GM23248 (cell line): ENCODE measurements at places on chromosomes 12 and 14.

- H3K4me1 ChIP-seq: peaks cover 10% of the 10 kb centered on the region; the same call in 1 of the 2 replicates
- H3K4me3 ChIP-seq: no peak overlapping the region
- DNase-seq: peak; percentile 53
- H3K27ac ChIP-seq: peak overlapping the region; percentile 20; the same call in 1 of the 2 replicates
- no peaks in the 10 kb centered on the region for H3K27me3 ChIP-seq
- peaks cover 16% of the 10 kb centered on the region for H3K36me3 ChIP-seq
Measured at GRCh38 chr14:57209561-57209960, 59.1 kb downstream of the EXOC5 start.

- peaks cover 23% of the 10 kb centered on the region for H3K4me1 ChIP-seq
- H3K36me3 ChIP-seq: no peaks in the 10 kb centered on the region
- peak overlapping the region; percentile 89 for H3K4me3 ChIP-seq
- no peak for DNase-seq
Measured at GRCh38 chr12:1692226-1692625, 1.4 kb downstream of the ADIPOR2 start.

DNA sequence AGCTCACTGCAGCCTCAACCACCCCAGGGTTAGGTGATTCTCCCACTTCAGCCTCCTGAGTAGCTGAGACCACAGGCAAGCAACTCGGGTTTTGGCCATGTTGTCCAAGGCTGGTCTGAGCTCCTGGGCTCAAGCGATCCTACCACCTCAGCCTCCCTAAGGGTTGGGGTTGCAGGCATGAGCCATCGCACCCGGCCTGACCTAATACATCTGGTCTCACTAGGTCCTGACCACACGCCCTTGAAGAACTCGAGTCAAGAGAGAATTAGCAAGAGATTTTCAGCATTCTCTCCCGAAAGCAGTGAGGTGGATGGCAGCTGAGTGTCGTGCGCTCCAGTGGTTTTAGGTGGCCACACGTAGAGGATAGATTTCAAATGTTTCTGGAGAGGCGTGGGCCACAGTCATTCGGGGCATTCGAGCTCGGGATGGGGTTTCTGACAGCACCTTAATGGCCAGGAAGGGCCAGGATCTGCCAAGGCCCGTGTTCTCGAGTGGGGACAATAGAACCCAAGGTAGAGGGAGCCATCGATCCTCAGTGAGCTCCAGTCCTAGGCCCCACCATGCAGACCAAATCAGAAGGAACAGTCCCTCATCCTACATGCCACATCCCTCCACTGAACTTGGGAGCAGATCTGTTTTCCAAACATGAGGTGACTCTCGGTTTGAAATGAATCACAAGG is 193.1 kb downstream of the ALG10 start:
- no peak for DNase-seq
- H3K4me3 ChIP-seq: no peak overlapping the region
- no peaks in the 10 kb centered on the region for H3K4me1 ChIP-seq
- no peak overlapping the region for H3K27ac ChIP-seq
- no peaks in the 10 kb centered on the region for H3K27me3 ChIP-seq
- no peaks in the 10 kb centered on the region for H3K36me3 ChIP-seq

DNA sequence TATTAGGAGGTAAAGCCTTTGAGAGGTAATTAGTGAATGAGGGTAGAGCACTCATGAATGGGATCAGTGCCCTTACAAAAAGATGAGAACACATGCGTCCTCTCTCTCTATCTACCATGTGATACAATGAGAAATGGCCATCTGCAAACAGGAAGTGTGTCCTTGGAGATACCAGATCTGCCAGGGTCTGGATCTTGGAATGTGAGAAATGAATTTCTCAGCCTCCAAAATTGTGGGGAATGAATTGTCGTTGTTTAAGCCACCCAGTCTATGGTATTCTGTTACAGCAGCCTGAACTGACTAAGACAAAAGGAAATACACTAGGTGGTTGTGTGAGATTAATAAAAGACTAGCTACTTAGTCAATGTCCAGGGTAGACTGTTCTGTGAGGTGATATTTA is 366.6 kb downstream of the NELL2 start:
- no peak overlapping the region for H3K27ac ChIP-seq
- DNase-seq: no peak
- H3K4me3 ChIP-seq: no peak overlapping the region
- H3K36me3 ChIP-seq: no peaks in the 10 kb centered on the region
- no peaks in the 10 kb centered on the region for H3K4me1 ChIP-seq
- H3K27me3 ChIP-seq: no peaks in the 10 kb centered on the region

DNA sequence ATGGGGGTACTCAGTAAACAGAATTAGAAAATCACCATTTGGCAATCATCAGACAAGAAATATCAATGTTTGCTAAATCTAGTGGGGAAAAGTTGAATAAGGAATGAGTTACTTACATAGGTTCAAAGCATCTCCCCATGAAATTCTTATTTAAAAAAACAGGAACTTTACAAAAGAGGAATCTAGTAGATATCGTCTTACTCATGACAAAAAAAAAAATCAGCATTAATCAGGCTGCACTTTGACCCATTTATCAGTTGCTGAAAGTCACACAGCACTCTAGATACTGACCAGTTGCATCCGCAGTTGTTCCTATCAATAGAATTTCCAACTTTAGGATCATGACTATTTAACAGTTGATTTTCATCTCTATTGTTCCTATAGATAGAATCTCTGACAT is 5.8 kb upstream of the DICER1 start:
- no peaks in the 10 kb centered on the region for H3K36me3 ChIP-seq
- H3K4me1 ChIP-seq: no peaks in the 10 kb centered on the region
- no peak overlapping the region for H3K27ac ChIP-seq
- no peak overlapping the region for H3K4me3 ChIP-seq
- no peak for DNase-seq

- peaks cover 42% of the 10 kb centered on the region for H3K27me3 ChIP-seq
- no peaks in the 10 kb centered on the region for H3K4me1 ChIP-seq
- no peaks in the 10 kb centered on the region for H3K36me3 ChIP-seq
Measured at GRCh38 chr14:34021096-34021495, 70.2 kb upstream of the EGLN3 start.

GRCh38 chr12:111248236-111249017 is 120.5 kb downstream of the PHETA1 start:
- no peak for DNase-seq
- no peaks in the 10 kb centered on the region for H3K4me1 ChIP-seq
- no peak overlapping the region for H3K27ac ChIP-seq
- no peak overlapping the region for H3K4me3 ChIP-seq

DNA sequence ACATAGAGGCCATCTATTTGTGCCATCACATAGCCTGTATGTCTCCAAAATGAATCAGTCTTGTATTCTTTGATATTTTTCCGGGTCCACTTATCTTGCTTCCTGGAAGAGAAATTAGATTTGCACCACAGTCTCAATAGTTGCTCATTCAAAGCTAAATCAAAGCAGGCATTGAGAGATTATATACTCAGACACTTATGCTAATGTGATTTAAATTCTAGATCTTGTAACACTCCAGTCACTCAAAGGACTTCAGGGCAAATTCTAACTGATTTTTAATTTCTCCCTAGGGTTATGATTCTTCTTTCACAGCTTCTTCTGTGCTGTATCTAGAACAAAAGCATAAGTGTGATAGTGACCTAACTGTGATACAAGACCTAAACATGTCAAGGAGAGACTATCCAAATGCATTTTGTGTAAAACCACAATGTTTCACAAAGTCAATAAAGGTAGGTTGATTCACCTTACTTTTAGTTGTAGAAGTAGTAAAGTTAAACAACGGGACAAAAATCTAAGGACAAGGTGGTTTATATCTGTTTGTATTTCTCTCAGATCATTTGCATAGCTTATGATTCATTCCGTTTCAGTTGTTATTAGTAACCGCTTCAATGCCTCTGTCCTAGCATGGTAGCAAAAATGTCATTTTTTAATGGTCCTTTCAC is 26.8 kb downstream of the PLBD1 start:
- H3K27me3 ChIP-seq: no peaks in the 10 kb centered on the region
- H3K4me3 ChIP-seq: no peak overlapping the region
- DNase-seq: no peak
- no peaks in the 10 kb centered on the region for H3K4me1 ChIP-seq
- H3K36me3 ChIP-seq: no peaks in the 10 kb centered on the region
- no peak overlapping the region for H3K27ac ChIP-seq

DNA sequence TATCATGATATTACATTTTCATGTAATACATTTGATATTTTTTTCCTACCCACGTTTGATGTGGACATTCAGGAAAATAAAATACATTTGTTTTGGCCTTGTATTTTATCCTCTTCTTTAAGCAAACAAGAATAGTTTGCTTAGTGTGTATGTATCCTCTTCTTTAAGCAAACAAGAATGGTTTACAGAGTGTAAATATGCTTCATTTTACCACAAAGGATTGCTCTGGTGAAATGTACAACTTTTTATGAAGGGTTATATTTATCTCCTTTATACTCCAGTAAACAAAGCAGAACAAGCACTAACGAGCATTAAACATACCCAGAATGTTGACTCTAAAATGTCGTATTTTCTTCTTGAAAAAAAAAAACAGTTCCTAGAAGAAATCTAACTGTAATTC is 244.7 kb downstream of the KCNH5 start:
- no peaks in the 10 kb centered on the region for H3K27me3 ChIP-seq
- H3K36me3 ChIP-seq: no peaks in the 10 kb centered on the region
- H3K27ac ChIP-seq: no peak overlapping the region

GRCh38 chr12:9051158-9051550 is 61.8 kb downstream of the KLRG1 start:
- no peak overlapping the region for H3K27ac ChIP-seq
- no peak overlapping the region for H3K4me3 ChIP-seq
- peaks cover 35% of the 10 kb centered on the region; the same call in 1 of the 2 replicates for H3K27me3 ChIP-seq
- H3K4me1 ChIP-seq: no peaks in the 10 kb centered on the region

DNA sequence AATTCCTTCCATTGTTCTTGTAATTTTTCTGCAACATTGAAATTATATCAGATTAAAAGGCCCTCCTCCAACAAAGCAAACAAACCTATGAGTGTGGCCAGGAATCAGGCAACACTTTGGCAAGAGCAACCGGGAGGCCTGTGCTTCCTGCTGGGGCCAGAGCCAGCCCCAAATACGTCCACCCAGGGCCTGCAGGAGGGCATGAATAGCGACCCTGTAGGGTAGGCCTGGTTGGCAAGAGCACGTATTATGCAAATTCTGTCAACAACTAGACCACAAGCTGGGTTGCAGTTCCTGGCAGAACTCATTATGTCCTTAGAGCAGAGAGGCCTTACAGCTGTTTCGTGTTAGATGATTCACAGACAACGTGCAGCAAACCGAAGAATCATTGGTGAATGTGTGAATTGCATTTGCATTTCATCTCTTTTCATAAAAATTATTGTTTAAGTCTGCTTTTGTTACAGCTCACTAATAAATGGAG is 26.9 kb upstream of the LGALS3 start:
- peak; percentile 99 for DNase-seq
- no peaks in the 10 kb centered on the region for H3K27me3 ChIP-seq
- peak overlapping the region; percentile 100 for H3K27ac ChIP-seq

DNA sequence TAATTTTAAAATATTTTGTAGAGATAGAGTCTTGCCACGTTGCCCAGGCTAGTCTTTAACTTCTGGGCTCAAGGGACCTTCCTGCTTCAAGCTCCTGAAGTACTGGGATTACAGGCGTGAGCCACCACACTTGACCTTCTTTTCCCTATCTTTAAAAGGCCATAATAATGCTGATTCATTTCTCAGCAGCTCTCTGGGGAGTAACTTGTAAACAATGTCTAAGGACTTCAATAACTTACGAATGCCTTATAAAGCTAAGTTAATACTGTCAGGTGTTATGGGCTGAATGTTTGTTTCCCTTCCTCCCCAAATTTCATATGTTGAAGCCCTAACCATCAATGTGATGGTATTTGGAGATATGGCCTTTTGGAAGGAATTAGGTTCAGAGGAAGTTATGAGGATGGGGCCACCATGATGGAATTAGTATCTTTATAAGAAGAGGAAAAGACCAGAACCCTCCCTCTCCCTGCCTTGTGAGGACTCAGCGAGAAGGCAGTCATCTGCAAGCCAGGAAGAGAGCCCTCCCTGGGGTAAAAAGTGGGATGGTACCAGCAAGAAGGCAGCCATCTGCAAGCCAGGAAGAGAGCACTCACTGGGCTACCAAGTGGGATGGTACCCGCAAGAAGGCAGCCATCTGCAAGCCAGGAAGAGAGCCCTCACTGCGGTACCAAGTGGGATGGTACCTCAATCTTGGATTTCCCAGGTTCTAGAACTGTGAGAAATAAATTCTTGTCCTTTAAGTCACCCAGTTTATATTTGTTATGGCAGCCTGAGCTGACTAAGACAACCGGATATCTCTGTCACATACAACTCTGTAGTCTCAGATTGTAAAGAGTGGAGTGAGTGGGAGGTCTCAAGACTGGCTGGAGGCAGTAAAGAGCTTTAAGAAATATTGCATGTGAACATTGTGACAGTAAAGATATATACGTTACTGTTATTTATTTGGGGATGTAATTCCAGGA is 16.3 kb upstream of the YBX3 start:
- no peaks in the 10 kb centered on the region for H3K36me3 ChIP-seq
- H3K27me3 ChIP-seq: no peaks in the 10 kb centered on the region
- no peak overlapping the region for H3K4me3 ChIP-seq
- no peak overlapping the region for H3K27ac ChIP-seq
- no peak for DNase-seq

DNA sequence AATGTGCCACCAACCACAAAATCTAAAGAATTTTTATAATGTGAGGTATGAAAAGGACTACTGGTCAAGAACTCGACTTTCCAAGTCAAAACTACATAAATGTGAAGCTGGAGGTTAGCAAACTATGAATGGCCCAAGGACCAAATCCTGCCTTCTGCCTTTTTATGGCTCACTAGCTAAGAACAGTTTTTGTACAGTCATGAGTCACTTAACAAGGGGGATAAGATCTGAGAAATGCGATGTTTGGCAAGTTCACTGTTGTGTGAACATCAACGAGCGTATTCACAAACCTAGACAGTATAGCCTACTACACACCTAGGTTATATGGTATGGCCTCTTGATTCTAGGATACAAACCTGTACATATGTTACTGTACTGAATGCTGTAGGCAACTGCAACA is 28.2 kb downstream of the FERMT2 start:
- peaks cover 94% of the 10 kb centered on the region for H3K4me1 ChIP-seq
- no peaks in the 10 kb centered on the region for H3K27me3 ChIP-seq
- H3K4me3 ChIP-seq: no peak overlapping the region

DNA sequence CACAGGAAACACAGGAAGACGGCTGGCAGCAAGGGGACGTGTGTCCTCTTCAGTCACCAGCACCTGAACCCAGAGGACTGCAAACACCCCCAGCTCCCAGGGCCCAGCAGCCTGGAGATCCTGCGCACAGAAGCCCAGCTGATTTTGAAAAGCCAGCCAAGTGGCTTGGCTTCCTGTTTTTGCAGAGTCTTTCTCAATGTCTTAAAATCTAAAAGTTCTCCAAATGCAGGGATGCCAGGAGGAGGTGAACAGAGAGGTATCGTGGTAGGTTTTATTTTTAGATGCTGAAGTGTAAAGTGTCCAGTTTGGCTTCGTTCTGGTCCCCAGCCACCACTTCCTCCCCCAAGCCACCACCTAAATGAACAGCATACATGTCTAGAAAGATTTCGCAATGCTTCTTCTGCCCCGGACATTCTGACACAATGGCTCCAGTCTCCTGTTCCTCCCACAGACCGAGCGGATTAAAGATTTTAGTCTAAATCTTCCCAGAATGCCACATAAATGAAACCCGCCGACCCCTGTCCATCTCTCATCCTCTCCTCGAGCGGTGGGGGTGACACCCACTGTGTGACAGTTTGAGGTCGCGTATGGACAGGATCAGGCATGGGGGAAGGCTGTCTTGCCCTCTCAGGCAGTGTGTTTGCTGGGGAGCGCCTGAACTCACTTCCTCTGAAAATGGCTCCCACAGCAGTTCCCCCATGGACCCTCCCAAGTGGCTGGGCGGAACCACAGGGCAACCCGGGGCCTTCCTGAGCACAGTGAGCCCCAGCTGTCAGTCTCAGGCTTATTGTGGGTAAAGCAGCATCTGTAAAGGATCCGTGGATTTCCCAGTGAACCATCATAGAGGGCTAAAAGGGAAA is 41.6 kb downstream of the ITPK1 start:
- no peaks in the 10 kb centered on the region for H3K36me3 ChIP-seq
- no peak overlapping the region for H3K27ac ChIP-seq
- H3K27me3 ChIP-seq: no peaks in the 10 kb centered on the region
- peaks cover 38% of the 10 kb centered on the region for H3K4me1 ChIP-seq
- no peak overlapping the region for H3K4me3 ChIP-seq
